ENCODE measurements at places on chromosomes 5 and 9.

DNA sequence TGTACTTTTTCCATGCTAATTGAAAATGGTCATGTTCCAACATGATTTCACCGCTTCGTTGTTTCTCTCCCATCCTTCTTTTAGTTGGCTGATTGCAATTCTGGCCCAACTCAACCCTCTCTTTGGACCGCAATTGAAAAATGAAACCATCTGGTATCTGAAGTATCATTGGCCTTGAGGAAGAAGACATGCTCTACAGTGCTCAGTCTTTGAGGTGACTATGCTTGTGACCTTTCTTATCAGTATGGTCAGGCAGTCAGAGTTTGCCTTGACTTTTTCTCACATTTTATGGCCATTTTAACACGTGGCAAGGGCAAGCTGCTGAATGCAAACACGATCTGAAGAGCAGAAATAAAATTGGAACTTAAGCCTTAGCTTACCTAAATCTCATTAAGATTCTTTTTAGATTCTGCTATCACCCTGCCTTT, 36.0 kb upstream of the CREBRF start:
- no peak for DNase-seq

DNA sequence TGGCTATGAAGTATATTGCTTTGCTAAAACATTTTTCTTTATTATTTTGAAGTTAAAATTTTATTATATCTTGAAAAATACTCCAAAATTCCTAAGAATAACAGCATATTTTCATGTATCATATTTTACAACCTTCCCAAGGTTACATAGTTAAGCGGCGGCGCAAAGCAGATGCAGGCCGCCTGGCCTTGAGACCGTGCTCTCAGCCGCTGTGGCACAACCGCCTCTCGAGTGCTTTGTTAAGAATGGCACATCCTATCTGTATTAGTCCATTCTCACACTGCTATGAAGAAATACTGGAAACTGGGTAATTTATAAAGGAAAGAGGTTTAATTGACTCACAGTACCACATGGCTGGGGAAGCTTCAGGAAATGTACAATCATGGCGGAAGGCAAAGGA, 228.8 kb downstream of the ARRDC3 start:
- no peak for DNase-seq

DNA sequence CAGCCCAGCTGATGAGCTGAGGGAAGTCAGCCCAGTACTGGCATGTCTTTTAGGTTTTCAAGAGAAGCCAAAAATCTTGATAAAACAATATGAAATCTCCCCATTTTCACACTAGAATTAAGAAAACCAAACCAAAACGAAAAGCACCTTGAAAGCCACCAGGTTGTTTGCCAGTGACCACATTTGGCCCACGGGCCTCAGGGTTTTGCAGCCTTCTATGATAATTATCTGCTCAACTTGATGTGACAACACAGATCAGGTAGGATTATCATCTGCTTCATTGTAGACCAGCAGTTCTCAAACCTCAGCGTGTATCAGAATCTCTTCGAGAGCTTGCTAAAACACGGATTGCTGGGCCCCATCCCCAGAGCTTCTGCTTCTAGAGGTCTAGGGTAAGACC, 101.4 kb downstream of the GALNT10 start:
- no peak for DNase-seq

DNA sequence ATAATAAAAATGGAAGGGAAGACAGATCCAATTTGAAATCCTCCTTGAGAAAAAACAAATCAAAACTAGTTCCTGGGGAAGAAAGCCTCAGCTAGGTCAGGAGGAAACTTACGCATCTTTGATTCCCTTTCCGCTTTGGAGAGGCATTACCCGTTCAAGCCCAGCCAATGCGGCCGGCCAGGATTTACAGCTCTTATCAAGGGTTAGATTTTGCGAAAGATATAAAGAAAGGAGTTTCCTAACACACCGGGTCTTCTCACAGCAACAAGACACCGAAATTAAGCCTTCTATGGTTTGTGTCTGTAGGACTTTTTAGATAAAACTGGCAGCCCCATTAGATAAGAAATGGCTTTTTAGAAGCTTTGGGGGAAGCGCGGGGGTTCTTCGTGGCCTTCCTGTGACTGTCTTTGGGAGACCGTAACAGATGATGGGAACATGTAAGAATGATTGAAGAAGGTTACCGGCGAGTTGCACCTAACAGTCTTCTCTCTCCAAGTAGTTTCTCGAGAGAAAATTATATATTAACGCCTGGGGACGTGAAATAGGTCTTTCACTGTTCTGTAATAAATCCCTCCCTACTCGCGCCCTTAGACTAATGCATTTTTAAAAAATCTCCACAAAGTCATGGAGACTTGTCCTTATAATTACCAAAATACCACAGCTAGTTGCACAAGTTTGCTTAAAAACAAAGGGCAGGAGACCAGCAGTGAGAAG, 1.3 kb upstream of the ISL1 start:
- no peak for DNase-seq

GRCh38 chr5:42495914-42496313, 72.7 kb downstream of the GHR start:
- no peak for DNase-seq

- no peak for DNase-seq
These were observed 44.4 kb downstream of the MAP1B start for GRCh38 chr5:72151646-72152045.

DNA sequence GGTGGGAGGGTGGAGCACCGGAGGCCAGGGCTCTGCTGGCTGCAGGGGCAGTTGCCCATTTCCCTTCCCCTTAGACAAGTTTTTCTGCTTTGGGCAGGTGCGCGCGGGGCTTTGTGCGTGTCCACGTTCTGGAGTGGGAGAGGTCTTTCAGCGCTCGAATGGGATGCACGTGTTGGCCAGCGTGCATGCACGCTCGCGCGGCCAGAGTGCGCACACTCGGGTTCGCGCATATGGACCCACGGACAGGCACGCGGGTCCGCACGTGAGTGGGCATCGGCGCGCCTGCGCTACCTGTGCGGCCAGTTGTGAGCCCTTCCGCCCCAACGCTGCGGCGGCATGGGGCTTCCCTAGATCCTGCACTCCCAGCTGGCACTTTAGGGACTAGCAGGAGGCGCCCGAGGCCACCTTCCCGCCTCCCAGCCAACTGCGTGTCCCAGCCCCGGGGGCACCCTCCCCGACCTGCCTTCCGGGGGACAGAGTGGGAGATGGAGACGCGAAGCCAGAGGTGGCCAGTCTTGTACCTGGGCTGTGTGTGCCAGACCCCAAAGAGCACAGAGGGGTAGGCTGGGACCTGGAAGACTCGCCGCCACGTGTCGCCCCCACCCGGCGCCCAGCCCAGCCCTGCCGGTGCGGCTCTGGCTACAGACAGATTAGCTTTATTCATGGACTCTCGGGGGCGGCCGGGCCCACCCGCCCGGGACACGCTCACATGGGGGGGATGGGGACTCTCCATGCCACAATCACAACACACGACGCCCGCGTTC, 9.8 kb upstream of the GPRIN1 start:
- DNase-seq, result no peak

DNA sequence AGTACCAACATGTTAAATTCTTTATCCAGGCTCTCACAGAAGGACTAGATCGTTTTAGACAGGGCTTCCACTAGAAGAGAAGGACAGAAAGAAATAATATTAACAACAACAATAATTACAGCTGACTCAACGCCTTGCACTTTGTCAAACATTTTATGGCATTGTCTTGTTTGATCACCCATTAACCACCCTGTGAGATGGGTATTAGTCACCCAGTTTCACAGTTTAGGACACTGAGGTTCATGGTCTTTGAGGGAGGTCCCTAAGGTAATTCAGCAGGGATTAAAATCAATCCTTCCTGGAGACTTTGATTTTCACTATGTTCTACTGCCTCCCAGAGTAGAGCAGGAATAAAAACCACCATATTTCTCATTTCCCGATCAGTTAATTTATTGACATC, 51.4 kb upstream of the BNC2 start:
- no peak for DNase-seq

DNA sequence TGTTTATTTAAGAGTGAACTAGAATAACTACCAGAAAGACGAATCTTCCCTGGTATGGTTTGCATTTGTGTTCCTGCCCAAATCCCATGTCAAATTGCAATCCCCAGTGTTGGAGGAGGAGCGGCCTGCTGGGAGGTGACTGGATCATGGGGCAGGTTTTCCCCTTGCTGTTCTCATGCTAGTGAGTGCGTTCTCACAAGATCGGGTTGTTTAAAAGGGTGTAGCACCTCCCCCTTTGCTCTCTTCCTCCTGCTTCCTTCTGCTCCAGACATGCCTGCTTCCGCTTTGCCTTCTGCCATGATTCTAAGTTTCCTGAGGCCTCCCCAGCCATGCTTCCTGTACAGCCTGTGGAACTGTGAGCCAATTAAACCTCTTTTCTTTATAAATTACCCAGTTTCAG, 210.3 kb upstream of the TBC1D2 start:
- no peak for DNase-seq

- no peak for DNase-seq
These were observed 32.7 kb upstream of the COL15A1 start for GRCh38 chr9:98911042-98911441.

GRCh38 chr9:4020755-4021296, 279.0 kb downstream of the GLIS3 start:
- no peak for DNase-seq

- no peak for DNase-seq
These were observed 60.9 kb upstream of the GDNF start for GRCh38 chr5:37900692-37901091.

GRCh38 chr5:6576861-6577501, 55.9 kb downstream of the NSUN2 start:
- no peak for DNase-seq

DNA sequence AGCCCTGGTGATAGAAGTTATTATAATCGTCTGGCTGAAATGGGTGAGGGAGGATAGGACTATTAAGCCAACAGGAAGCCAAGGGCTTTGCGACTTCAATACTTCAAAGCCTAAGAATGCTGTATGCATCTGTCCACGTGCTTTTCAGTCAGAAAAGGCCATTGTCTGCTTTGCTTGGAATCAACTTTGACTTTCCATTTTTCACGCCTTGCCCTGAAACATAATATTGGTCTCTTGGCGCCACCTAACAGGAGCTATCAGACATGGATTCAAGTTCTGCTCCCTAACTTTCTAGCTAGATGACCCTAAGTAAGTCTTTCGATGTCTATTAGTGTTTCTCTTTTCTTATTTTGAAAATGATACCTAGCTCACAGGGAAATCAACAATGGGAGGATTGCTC, 572.6 kb downstream of the TLR4 start:
- DNase-seq, result no peak

DNA sequence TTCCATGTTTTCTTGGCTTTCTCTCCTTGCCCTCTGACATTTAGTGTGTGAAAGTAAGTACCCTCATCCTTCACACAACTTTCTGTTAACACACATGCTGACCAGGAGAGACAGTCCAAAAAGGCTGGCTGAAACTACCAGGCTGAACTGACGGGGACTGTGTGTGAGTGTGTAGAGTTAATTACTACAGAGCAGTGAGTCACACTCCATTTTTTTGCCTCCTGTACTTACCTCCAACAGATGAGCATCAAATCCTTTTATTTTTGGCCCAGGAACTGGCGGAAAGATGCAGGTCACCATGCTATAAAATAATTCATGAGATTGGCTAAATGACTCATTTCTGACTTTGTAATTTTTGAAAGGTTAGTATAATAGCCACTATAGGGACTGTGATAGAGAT, 20.2 kb upstream of the AGXT2 start:
- DNase-seq, result no peak

- DNase-seq, result peak; percentile 82
These were observed at the start of gene PLPP6 for GRCh38 chr9:4662108-4662988. Gene PLPP6 (plus strand): TSS chr9:4662294. CDS start chr9:4662376, 82 bp downstream.

- DNase-seq, result no peak
These were observed 134.0 kb upstream of the MYO10 start for GRCh38 chr5:17069995-17070511.

DNA sequence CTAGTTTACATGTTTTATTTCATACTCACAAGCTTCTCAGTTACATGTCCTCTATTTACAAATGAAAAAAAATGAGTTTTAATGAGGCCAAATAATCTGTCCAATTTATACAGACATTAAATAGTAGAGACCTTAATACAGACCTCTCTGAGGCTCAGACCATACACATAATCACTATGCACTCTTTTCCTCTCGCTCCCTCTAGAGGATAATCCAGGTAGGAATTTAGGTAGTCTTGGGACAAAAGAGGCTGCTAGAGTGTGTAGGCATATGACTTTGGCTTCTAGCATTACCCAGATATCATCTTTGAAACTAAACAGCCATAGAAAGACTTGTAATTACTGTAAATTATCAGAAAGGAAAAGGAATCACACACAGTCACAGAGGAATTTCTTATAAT, 444.7 kb downstream of the HINT1 start:
- DNase-seq, result no peak

GRCh38 chr9:137198051-137198901, 2.3 kb downstream of the TPRN start:
- DNase-seq, result no peak

GRCh38 chr5:80905405-80905804, 54.8 kb upstream of the RASGRF2 start:
- DNase-seq, result no peak

DNA sequence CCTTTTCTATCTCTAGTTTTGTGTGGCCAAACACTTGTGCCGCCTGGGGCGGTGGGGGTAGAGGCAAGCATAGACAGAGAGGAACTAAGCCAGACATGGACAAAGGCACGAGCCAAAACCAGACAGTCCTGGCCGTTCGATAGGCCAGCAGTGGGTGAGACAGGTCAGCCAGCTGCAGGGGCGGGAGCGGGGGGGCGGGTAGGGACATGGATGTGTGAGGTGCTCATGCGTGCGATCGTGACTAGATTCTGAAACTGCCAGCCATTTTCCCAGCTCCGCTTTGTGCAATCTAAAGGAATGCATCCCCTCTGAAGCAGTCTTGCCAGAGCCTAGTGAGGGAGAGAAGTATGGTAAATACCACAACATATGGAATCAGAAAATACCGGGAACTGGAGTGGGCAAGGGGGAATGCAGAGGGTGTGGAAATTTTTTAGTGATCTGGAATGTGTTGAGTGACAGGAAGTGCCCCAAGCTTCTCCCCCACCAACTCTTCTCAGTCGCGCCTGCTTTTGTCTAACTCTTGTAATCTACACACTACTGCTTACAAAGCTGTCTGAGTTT, 111.9 kb downstream of the NR6A1 start:
- DNase-seq, result peak; percentile 58

- DNase-seq, result no peak
These were observed 93.4 kb downstream of the PIP5K1B start for GRCh38 chr9:68798423-68798822.

DNA sequence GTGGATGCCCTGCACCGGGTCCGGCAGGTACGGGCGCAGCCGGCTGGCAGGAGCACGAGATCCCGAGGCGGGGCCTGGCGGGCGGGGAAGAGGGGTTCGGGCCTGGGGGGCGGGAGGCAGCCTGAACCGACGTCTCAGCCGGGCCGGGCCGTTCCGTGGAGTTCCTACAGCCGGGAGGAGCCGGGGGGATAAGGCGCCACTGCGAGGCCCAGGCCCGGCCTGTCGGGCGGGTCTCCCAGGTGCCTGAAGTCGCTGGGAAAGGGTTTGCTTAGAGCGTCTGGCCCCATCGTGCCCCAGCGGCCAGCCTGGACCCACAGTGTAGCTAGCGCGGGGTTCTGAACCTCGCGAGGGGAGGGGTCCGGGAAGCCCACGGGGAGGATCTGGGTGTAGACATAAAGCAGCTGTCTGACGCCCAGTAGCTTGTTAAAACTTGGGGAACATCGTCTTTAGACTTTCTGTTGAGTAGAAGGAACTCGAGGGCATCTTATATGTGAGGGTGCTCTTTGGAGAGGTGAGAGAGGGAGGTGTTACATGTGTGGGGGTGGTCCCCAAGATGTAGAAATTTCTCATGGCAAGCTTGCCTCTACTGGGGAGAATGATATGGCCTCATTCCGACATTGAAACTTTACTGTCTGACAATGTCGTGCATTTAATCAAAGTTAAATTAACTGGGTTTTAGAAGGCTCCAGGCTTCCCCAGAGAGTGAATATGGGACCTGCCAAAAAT, 524 bp downstream of the FUBP3 start:
- no peak for DNase-seq

- DNase-seq, result no peak
These were observed 33.0 kb upstream of the NFIB start for GRCh38 chr9:14346811-14347405.

All from stimulated activated CD8-positive, alpha-beta memory T cell treated with anti-CD3 and anti-CD28 coated beads, Interleukin-4, amount 100 ng/mL, for 48 hours (primary cell).